ENCODE measurements at places on chromosomes 3 and 15. TPM values are rescaled to one million over a fixed set of nuclear protein-coding genes. Genes with fewer than 3 reads are reported as not detected.

DNA sequence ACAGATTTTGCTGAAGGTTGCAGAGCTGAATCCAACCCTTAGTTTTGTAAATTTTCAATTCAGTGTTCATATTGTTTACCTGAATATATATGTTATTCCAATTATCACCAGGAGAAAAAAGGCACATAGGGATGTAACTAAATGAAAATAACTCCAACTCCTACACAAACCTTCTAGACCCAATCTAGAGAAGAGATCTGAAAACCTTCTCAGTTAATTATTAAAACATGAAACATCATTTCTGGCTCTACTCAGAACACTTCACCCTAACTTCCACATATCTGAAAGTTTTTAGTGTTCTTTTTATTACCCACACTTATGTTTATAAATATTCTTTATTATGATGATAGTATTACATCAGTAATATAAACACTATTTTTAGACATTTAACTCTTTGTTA, 76.6 kb downstream of the LRRFIP2 start:
- H3K4me1 ChIP-seq, result no peaks in the 10 kb centered on the region
- no peaks in the 10 kb centered on the region for H3K27me3 ChIP-seq
- H3K27ac ChIP-seq, result no peak overlapping the region
- H3K36me3 ChIP-seq, result peaks cover 24% of the 10 kb centered on the region

Gene EFCC1
- 4.7 TPM for total RNA-seq

GRCh38 chr3:181711325-181712135, at the start of gene SOX2:
Gene SOX2 (plus strand): TSS chr3:181711925. CDS start chr3:181712361, 436 bp downstream.
- H3K27me3 ChIP-seq, result no peaks in the 10 kb centered on the region
- H3K27ac ChIP-seq, result no peak within 1 kb of the TSS
- H3K4me1 ChIP-seq, result peaks cover 10% of the 10 kb centered on the region
- H3K4me3 ChIP-seq, result peak within 1 kb of the TSS; percentile 34
- H3K36me3 ChIP-seq, result no peaks in the 10 kb centered on the region

GRCh38 chr15:99130765-99131440, 26.0 kb downstream of the SYNM start:
- DNase-seq, result peak; percentile 38
- H3K36me3 ChIP-seq, result no peaks in the 10 kb centered on the region
- H3K27me3 ChIP-seq, result no peaks in the 10 kb centered on the region
- no peak overlapping the region for H3K4me3 ChIP-seq
- no peaks in the 10 kb centered on the region for H3K4me1 ChIP-seq
- peak overlapping the region; percentile 29 for H3K27ac ChIP-seq

- no peak for DNase-seq
- no peaks in the 10 kb centered on the region for H3K36me3 ChIP-seq
- H3K4me1 ChIP-seq, result no peaks in the 10 kb centered on the region
- H3K4me3 ChIP-seq, result no peak overlapping the region
These were observed 3.2 kb upstream of the DHX30 start for GRCh38 chr3:47799733-47800132.

GRCh38 chr15:73564255-73564654, 68.9 kb downstream of the NPTN start:
- H3K4me3 ChIP-seq, result no peak overlapping the region
- H3K36me3 ChIP-seq, result peaks cover 87% of the 10 kb centered on the region
- DNase-seq, result no peak
- H3K27ac ChIP-seq, result no peak overlapping the region
- no peaks in the 10 kb centered on the region for H3K27me3 ChIP-seq

DNA sequence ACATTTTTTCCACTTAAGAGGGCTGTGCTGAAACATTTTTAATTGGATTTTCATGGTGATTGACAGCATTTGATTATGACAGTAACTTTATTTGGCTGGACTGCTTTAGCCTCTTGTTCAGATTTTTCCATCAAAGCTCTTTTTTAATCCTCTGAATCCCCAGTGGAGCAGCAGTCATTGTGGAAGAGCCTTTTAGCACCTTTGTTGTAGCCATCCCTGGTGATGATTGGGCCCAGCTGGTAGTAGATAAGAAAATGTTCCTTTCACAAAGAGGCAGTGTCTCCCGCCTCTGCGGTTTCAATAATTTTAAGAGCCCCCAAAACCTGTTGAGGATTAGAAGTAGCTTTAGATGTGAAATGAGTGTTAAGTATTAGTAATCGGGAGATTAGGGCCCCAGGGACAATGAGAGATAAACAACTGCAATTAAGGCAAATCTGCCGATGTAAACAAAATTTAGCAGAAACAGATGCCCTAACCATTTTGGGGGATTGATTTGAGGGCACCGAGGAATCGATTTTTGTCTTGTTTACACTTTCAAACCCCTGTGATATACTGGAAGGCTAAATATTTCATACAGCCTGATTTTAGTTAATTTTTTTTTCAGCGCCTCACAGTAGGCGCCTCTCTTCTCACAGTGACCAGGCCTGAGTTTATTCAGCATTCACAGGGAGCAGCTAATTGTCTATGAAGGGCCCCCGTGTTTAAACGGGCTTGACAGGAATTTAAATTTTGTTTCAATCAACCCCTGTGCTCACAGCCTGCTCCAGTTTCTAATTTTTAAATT, 43.2 kb upstream of the SKOR1 start:
- H3K36me3 ChIP-seq, result peaks cover 7% of the 10 kb centered on the region
- no peak overlapping the region for H3K27ac ChIP-seq
- DNase-seq, result no peak
- H3K4me1 ChIP-seq, result no peaks in the 10 kb centered on the region
- no peaks in the 10 kb centered on the region for H3K27me3 ChIP-seq

Gene C3orf20
- total RNA-seq, result not detected

DNA sequence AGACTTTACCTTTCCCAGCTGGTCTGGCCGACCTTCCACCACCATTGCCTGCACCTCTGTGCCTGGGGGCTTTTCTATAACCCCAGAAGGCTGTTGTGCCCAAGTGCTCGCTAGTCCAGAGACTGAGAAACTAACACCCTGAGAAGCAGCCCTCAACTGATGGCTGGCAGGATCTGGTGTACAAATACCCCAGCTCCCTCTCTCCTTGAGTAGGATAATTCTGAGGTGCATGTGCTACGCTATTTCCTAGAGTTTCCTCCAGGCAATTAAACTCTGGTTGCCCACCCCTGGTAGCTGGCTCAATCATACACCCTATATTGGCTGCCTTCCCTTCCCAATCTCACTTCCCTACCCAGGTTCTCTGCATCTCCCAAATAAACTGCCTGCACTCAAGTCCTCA, 11.5 kb upstream of the SLC6A1 start:
- H3K36me3 ChIP-seq, result no peaks in the 10 kb centered on the region
- no peak for DNase-seq
- no peaks in the 10 kb centered on the region for H3K4me1 ChIP-seq
- H3K27me3 ChIP-seq, result no peaks in the 10 kb centered on the region

Gene TM6SF1
- not detected for total RNA-seq

Gene SLC2A2
- 2.5 TPM for total RNA-seq
